NCI-H345 (cell line): ENCODE measurements at places on chromosomes 3 and 15.

DNA sequence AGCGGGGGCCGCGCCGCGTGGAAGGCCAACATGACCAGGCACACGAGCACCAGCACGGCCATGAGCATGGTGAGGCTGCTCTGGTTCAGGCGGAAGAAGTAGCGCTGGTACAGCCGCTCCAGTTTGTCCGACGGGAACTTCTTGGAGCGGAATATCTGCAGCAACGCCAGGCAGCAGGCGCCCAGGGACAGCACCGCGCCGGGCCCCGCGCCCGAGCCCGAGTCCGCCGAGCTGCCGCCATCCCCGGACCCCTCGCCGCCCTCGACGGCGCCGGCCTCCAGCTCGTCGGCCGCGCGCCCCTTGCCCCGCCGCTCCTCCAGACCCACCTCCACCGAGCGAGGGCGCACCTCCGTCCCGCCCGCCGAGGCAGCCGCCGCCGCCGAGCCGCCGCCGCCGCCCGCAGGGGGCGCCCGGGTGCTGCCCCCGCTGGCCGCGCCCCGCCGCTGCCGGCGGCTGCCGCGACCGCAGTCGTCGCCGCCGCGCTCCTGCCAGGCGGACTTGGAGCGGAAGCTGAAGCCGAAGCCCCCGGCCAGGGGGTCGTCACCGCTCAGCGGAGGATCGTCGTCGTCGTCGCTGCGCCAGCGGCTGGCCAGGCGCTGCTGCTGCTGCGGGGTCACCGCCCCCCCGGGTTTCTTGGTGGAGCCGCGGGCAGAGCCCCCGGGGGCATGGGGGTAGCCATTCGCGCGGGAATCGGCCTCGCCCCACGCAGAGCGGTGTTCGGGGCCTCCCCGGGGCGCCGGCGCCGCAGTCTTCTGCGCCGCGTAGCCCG, 957 bp downstream of the ADCY5 start:
- peak; percentile 15 for DNase-seq

GRCh38 chr3:72238010-72238691, 453.2 kb upstream of the PROK2 start:
- DNase-seq, result no peak

DNA sequence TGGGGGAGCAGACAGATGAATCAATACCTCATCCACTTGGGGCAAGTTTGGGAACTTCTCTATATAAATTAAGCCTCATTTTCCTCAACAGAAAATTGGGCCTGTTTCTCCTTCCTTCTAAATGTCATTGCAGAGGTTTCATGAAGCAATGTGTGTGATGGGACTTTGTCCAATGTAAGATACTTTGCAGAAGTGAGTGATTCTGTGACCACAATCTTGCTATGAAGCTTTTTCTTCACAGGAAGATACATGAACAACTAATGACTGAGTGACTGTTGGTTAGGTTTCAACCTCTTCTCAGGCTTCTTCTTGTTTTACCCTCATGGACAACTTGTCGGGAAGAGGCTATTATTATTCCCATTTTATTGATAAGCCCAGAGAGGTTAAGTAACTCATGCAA, 11.0 kb downstream of the TMEM45A start:
- no peak for DNase-seq

DNA sequence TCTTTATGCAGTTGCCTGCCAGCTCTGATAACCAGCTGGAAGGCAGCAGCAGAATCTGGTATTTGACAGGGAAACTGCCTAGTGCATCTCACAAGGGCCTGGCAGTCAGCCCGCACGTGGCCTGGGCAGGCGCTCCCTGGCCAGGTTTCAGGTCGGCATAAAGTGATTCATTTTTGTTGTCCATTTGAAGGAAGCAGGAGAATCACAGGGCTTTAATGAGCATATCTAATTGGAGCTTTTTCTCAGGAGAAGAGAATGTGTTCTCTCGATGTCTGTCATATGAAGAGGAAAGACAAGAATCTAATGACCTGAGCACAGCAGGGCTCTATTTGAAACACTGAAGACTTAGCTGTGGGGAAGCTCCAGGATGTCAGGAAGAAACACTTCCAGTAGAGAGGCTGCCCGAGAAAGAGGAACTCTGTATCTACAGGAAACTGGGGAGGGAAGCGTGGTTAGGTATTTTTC, 98.8 kb upstream of the MB21D2 start:
- peak; percentile 30 for DNase-seq

GRCh38 chr15:35540885-35541284, 5.1 kb downstream of the DPH6 start:
- no peak for DNase-seq

DNA sequence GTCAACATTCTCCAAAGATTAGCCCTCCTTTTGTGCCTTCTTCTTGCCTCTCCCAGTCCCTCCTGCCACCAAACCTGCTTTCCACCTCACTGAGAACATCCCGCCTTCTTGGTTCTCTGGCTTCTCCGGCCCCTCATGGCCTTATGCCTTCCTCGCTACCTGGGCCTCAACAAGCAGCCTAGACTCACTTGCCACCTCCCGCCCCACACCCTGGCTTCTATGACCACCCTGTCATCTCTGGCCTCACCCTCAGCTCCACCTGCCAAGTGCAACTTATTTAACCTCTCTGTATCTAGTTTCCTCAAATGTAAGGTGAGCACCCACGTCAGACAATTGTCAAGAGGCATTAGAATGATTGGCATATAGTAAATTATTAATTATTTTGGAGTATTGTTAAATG, 68.8 kb upstream of the MEX3B start:
- DNase-seq, result no peak

DNA sequence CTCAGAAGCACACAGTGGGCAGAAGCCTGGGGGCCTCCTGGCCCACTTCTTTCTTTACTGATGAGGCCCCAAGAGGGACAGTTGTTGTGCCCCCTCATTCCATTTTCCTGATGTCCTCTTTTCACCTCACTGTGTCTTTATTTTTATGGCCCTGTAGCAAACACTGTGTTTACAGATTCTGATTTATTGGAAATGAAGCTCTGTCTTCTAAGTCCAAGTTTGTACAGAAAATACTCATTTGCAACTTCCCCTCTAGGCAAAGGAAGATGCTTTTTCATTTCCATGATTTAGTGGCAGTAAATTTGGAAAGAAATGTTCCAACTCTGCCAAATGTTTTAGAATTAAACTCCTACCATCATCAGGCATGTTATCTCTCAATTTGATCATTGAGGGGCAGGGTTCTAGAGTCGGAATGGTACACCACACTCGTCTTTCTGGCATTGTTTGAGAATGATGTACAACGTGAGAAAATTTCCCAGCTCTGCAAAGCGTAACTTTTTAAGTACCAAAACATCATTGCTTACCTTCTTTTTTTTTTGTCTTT, 129.7 kb downstream of the ARNT2 start:
- DNase-seq, result no peak

DNA sequence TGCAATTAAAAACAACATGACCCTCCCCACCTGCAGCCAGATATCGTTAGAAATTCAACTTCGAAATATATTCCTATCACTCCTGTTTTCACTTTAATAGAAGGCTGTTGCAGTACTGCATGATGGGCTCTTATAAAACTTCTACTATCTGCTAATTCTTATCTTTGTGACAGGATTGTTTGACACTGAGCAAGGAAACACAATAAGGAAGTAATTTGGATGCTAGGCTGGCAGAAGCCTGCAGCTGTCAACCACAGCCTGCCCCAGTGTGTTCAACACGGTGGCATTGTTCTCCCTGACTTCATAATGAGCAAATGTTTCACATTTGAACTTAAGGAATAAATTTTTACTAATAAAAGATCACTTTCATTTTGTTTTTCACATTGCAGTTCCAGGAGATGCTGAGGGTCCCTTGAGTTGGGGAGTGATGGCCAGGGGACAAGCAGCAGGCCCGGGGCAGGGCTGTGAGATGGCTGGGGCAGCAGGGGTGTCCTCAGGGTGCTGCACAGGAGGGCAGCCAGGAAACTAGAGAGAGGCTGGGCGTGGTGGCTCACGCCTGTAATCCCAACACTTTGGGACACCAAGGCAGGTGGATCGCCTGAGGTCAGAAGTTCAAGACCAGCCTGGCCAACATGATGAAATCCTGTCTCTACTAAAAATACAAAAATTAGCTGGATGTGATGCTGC, 64.8 kb upstream of the SEC61A1 start:
- no peak for DNase-seq
